ENCODE measurements at places on chromosomes 7 and 10.

- DNase-seq: no peak
Observed at GRCh38 chr7:158097453-158098124, 490.0 kb downstream of the PTPRN2 start.

GRCh38 chr10:110765513-110766319 is 106.0 kb upstream of the PDCD4 start:
- no peak for DNase-seq

DNA sequence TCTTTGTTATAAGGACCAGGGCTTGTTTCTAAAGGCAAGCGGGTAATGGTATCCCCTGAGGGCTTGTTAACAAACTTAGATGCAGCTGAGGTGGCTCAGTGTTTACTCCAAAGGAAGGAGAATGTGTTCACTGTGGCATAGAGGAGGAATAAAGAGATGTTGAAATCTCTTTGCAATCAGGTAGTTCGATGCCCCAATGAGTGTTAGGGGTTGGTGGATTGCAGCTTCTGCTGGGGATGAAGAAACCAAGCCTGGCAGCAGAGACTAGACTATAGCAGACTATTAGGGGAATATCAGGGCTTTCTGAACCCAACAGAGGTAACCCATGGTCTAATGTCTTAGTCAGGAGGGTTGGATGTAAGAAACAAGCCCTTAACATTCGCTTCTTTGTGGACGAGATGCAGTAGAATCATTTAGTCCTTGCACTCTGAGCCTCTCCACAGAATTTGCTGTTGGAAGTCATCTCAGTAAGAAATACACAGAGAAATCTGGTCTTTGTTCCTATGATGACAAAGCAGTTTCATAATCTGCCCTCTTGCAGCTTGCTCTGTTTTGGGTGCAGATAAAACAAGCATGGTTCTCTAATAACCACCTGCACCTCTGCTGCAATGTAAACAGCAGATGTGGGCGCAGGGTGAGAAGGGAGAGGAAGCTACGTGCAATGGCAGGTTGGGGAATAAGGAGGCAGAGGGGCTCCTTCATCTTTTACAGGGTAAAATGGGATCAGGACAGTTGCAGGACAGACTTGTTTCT is 108.6 kb downstream of the NRF1 start:
- no peak for DNase-seq

- DNase-seq: no peak
Observed at GRCh38 chr7:19051767-19052375, 65.6 kb downstream of the TWIST1 start.

DNA sequence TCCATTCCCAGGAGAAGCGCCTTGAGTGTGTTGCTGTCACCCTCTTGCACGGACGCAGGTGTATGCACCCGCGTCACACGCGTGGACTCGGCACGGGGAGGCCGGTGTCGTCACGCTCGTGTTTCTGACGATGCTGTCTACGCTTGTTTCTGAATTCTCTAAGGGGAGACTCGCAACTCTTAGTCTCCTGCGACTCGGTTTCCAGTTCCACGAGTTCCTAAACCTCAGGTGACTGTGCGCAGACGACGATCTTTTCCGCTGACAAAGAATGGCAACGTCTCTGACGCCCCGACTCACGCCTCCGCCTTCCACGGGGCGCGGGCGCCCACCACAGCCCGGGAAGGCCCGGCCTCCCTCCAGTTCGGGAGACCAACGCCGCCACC is 579 bp downstream of the IDI1 start:
- peak; percentile 58 for DNase-seq

DNA sequence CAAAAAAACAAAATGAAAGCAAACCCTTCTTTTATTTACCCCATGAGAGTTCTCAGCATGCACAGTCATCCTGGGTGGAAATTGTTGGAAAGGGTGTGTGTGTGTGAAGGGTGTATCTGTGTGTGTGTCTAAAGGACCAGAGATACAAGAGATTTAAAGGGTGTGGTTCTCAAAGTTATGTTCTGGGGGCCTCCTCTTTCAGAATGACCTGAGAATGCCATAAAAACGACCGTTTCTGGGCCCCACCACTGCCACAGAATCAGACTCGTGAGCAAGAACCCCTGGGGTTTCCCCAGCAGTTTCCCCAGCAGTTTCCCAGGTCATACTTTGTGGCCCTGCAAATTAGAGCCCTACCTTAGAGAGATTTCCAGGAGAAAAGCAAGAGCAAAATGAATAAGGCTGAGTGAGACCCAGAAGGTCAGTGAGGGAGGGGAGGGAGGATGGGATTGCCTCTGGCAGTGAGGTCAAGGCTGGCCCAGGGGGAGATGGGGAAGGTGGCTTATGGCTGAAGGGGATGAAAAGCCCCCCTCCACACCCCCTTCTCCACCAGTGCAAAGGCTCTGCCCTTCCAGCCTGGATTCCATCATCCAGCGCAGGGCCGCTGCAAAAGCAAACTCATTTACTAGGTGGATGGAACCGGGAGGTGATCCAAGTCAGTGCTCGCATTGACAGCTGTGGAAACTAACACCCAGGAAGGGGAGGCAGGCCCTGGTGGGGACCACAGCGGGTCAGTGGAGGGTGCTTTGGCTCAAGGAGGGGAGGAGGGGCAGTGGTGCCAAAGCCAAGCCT is 10.2 kb downstream of the PYROXD2 start:
- no peak for DNase-seq

GRCh38 chr10:100709146-100710082 is 36.0 kb upstream of the PAX2 start:
- DNase-seq: no peak

GRCh38 chr7:87934699-87935383 is 790 bp downstream of the ADAM22 start:
- DNase-seq: no peak

DNA sequence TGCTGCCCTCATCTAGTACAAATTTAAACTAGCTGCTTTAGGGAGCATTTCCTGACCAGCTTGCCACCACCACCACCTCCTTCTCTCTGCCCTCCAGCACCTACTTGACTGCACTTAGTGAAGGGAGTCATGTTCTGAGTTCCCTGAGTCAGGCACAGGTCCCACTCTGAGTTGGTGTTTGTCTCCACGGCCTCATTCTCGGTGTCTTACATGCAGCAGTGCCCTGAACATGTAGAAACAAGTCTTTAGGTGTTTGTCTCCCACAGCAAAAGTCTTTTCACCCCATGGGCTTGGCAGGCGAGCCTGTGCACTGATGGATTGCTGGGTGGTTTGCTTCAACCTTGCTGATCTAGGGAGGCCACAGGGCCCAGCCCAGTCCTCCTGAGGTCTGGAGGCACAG is 16.9 kb downstream of the TSPAN14 start:
- no peak for DNase-seq

GRCh38 chr7:143360788-143361551 is 1.5 kb downstream of the FAM131B start:
- no peak for DNase-seq

- no peak for DNase-seq
Observed at GRCh38 chr10:70843776-70844489, 28.2 kb downstream of the SGPL1 start.

DNA sequence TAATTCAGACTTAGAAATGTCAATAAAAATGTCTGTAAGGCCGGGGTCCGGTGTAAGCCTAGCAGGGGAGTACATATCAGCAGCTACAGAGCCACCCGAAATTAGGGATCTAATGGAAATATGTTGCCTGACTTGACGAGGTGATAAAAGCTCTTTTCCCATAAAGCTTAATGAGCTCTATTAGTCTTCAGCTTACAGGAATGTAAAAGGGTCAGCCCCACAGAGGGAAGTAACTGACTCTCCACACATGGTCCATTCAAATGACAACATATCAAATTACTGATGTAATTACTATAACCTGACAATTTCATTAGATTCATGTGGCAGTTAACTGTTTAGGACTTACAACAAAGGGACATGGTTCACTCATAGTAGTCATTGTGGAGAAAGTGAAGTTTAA is 62.3 kb downstream of the ATE1 start:
- DNase-seq: no peak

GRCh38 chr7:105887569-105888189 is 11.3 kb upstream of the ATXN7L1 start:
- DNase-seq: no peak

GRCh38 chr10:72736176-72736827 is 44.4 kb downstream of the MCU start:
- DNase-seq: no peak

DNA sequence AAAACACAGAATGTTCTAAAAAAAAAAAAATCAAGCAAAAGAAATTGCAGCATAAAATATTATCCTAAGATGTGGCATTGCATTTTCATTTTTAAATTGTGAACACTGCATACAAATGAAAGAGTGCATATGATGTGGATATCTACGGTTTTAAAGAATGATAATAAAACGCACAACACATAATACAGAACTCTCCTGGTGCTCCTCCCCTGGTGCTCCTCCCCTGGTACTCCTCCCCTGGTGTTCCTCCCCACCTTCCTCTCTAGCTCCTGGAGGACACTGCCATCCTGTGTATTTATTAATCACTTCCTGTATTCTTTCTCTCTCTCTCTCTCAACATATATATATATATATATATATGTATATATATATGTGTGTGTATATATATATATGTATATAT is 100.1 kb downstream of the SLC37A3 start:
- DNase-seq: no peak

GRCh38 chr7:1806354-1806753 is 136.3 kb downstream of the ELFN1 start:
- DNase-seq: no peak
